ENCODE measurements at places on chromosomes 3 and 15.

- no peak for DNase-seq
Observed at GRCh38 chr15:32718227-32718820, 520 bp downstream of the GREM1 start.

GRCh38 chr15:100355342-100355741 is 13.6 kb upstream of the ADAMTS17 start:
- DNase-seq, result no peak

DNA sequence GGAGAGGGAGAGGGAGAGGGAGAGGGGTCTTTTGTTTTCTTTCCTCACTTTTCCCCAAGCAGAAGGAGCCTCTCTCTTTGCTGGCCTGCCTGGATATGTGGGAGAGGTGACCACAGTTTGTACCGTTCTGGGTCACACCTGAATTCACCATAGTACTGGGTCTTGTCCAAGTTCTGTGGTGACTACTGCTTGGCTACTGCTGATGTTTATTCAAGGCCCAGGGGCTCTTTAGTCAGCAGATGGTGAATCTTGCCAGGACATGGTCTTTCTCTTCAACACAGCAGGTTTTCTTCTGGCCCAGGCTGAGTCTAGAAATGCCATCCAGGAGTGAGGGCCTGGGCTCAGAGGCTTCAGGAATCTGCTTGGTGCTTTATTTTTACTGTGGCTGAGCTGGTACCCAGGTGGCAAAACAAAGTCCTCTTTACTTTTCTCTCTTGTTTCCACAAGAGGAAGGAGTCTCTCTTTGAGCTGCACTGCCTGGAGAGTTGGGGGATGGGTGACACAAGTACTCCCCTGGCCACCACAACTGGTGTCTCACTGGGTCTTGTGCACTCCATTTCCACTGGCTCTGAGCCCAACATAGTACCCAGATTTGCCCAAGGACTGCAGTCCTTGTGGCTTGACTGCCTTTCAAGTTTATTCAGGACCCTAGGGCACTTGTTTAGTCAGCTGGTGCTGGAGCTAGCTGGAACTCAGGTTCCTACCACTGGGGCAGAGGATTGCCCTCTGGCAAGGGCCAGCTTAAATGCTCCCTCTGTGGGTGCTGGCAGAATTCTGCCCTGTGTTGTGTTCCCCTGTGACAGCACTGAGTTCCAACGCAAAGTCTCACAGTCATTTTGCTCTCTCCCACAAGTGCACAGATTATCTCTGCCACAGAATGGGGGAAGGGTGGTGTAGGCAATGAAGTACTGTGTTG is 16.8 kb upstream of the CCNDBP1 start:
- DNase-seq, result no peak

DNA sequence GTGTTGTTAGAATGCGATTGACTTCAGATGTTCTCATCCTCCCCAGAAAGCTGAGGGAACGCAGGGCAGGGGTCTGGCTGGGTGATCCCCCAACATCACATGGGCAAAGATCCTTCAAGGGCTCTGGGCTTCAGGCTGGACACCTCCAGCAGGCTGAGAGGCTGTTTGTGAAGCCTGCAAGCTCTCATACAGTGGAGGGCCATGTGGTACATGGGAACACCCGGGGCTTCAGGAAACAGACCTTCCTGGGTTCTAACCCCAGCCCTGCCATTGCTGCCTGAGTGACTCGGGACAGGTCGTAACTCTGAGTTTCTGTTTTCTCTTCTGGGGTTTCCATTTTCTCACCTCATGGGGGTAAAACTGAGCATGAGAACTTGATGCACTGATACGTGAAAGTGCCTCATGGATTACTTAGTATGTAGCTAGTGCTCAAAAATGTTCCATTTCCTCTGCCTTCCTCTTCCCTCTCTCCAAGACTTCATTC is 81.2 kb downstream of the TLE3 start:
- no peak for DNase-seq

DNA sequence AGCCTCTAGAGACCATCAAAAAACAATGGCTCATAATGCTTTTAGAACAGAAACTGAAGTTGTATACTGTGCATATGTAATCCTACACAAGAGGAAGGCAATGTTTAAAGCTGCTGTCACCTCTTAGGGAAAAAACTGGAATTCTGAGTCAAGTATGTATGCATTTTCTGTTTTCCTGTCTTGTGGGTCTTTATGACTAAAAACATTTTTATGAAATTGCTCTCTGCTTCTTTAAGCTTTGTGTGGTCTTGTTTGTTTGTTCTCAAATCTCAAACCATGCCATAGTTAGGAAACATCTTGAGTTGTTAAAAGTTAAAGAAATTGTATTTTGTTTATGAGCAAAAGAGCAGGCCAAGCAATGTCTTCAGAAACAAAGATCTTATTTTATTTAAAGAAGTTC is 80.9 kb upstream of the SOX2 start:
- DNase-seq, result no peak

DNA sequence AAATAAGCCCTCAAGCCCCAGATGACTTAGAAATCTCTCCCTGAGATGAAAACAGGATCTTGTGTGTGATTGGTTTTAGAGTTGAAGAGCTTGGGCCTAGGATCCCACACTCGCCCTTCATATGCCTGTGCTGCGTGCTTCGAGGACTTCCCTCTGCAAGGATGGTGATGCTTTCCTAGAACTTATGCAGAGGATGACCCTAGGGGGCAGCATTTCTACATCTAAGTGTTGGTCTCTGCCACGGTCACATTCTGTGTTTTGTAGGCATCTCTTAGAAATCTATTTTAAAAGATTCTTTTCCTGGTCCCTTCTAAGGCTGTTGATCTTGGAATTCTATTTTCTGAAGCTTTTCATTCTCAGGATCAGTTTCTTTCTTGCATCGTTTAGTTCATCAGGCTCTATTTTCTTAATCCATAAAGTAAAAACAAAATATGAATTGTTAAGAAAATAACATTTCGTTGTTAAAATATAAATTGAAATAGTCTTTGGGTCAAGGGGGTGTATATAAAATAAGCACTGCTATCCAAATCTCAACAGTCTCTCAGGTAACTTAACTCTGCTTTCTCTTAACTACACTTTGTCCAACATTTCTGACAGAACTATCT is 45.7 kb downstream of the WDR76 start:
- no peak for DNase-seq

GRCh38 chr3:73228959-73229358 is 167.5 kb downstream of the EBLN2 start:
- no peak for DNase-seq

GRCh38 chr3:124234852-124235252 is 242.9 kb upstream of the ROPN1 start:
- no peak for DNase-seq

- DNase-seq, result no peak
Observed at GRCh38 chr3:172604895-172605646, 81.8 kb upstream of the TNFSF10 start.

Measured in stimulated activated CD8-positive, alpha-beta memory T cell treated with anti-CD3 and anti-CD28 coated beads, Interleukin-4, amount 100 ng/mL, for 4 hours (primary cell).